Memory B cell (primary cell): ENCODE measurements at places on chromosomes 13 and 19.

DNA sequence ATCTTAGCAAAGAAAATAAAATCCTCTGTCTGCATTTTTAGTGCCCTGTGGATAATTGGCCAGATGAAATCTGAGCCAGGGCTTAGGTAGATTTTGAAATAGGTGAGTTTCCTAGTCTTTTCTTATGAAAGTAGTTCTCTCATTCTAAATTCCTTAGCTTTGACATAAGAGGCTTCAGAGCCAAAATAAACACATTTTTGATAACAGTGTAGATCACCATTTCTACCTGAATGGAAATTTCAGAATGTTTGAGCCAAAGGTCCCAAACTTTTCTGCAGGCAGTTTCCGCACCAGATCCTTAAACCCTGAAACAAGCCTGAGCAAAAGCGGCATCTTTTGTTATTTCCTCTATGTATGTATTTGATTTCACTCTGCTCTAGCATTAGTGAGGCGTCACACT is 551.2 kb downstream of the EFNB2 start:
- H3K4me1 ChIP-seq, result no peaks in the 10 kb centered on the region
- H3K36me3 ChIP-seq, result no peaks in the 10 kb centered on the region
- H3K27ac ChIP-seq, result no peak overlapping the region
- no peak for DNase-seq
- no peak overlapping the region for H3K4me3 ChIP-seq
- no peaks in the 10 kb centered on the region for H3K27me3 ChIP-seq

GRCh38 chr19:17873786-17874757 is 2.3 kb downstream of the SLC5A5 start:
- peaks cover 6% of the 10 kb centered on the region for H3K27me3 ChIP-seq
- H3K36me3 ChIP-seq, result no peaks in the 10 kb centered on the region
- no peak overlapping the region for H3K27ac ChIP-seq
- H3K4me1 ChIP-seq, result peaks cover 18% of the 10 kb centered on the region
- peak; percentile 54 for DNase-seq
- peak overlapping the region; percentile 66 for H3K4me3 ChIP-seq

DNA sequence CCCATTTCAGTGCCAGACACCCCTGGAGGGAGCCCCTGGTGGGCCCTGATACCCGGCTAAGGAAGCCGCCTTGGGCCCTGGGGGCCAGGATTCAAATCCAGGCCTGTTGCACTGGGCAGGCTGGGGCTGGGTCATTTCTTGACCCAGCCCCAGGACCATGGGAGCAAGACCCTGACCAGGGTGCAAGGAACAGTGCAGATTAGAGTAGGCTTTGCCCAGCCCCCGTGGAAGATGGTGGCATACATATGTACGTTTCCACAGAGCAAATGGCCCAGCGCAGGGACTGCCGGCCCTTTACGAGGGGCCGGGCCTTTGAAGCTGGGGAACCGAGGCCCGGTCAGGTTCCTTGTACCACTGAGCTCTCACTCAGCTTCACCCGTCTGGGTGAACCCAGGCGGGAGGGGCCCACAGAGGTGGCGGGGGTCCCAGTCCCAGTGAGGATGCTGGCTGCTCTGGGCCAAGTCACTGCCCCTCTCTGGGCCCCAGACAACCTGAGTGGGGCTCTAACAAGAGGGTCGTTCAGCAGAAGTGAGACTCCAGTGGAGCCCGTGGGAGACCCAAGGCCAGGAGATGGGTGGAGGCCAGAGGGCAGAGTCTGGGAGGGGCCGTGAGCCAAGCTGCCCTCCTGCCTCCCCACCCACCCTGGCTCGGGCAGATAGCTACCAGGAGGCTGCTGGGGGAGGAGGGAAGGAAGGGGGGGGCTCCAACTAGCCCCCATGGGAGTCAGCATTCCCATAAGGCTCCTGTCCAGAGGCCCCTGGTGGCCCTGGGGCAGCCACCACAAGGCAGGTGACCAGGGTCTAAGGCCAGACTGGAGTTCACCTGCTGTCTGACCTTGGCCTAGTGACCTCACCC is 2.7 kb downstream of the MKNK2 start:
- H3K27me3 ChIP-seq, result no peaks in the 10 kb centered on the region
- H3K27ac ChIP-seq, result peak overlapping the region; percentile 98
- H3K4me3 ChIP-seq, result peak overlapping the region; percentile 94
- H3K4me1 ChIP-seq, result peaks cover 36% of the 10 kb centered on the region
- DNase-seq, result no peak
- peaks cover 11% of the 10 kb centered on the region for H3K36me3 ChIP-seq

DNA sequence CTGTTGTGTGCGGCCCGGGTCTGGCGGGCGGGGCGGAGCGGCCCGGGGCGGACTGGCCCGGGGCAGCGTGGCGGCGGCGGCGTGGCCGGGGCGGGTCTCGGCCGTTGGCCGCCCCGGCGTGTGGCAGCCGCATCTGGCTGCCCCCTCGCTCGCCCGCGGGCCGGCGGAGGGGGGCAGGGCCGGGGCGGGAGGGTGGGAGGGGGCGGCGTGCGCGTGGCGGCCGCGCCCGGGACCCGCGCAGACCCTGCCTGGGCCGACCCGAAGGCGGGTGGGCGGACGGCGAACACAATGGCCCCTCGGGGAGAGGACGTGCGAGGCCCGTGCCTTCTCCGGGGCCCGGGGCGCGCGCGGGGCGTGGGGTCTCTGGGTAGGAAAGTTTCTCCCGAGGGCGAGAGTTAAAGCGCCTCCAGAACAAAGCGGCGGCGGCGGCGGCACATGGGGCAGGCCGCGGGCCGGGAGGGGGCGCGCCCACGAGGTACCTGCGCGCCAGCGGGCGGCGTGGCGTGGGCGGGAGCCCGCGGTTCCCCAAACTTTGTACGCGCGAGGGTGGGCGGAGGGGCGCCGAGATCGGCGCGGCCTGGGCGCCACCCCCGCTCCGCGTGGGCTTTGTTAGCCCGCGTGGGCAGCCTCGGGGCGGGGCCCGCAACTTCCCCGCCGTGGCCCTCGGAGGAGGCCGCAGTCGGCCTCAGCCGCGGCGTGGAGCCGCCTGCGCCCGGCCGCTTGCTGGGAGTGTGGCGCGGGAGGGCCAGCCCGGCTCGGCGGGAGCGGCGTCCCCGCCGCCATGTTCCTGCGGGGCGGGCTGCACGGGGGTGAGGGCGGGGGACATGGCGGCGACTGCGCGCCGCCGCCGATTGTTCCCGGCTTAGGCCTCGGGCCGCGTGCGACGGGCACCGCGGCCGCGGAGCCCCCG is 764 bp downstream of the MIR17HG start:
- DNase-seq, result peak; percentile 65
- H3K27me3 ChIP-seq, result no peaks in the 10 kb centered on the region
- no peaks in the 10 kb centered on the region for H3K36me3 ChIP-seq
- peaks cover 9% of the 10 kb centered on the region for H3K4me1 ChIP-seq

DNA sequence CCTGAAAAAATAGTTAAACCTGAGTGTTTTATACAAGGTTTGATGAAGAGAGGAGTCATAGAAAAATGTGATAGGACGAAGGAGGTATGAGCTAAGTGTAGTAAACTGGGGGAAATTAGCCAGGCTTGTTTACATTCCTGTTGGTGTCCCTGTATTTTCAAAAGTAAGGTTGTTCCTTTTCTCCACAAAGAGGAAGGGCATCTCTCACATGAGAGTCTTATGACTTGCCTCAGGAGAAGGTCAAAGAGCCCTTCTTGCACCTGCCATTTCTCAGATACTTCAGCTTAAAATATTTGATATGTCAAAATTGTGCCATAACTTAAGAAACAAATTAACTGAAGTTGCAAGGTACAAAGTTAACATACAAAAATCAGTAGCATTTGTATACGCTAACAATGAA is 3.6 kb upstream of the N4BP2L2 start:
- H3K4me1 ChIP-seq, result peaks cover 14% of the 10 kb centered on the region
- H3K4me3 ChIP-seq, result no peak overlapping the region
- H3K36me3 ChIP-seq, result no peaks in the 10 kb centered on the region
- no peak for DNase-seq

DNA sequence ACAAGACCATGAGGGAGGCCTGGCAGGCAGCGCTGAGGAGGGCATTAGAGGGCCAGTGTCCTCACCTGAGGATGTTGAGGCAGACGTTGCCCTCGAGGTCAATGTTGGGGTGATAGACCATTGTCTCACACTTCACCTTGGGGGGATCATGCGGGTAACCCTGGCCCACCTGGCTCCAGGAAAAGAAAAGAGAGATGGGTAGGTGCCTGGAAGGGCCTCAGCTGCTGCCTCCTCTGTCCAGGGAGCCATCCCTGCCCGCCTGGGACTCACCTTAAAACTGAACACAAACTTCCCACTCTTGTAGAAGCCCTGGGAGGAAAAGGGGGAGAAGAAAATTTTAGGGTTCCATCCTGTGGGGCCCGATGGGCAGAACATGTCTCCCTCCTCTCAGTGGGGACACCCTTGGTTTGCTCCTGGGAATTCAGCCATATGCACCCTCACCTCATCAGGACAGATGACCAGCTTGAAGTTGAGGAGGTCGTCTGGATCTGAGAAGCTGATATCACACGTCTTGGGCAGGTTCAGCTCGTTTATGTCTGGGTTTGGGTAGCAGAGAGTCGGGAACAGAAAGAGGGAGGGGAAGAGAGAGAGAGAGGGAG is 1.7 kb downstream of the UBE2M start:
- peak overlapping the region; percentile 99 for H3K4me3 ChIP-seq
- H3K27ac ChIP-seq, result peak overlapping the region; percentile 99
- H3K27me3 ChIP-seq, result no peaks in the 10 kb centered on the region
- DNase-seq, result no peak
- peaks cover 54% of the 10 kb centered on the region for H3K4me1 ChIP-seq
- H3K36me3 ChIP-seq, result peaks cover 21% of the 10 kb centered on the region

DNA sequence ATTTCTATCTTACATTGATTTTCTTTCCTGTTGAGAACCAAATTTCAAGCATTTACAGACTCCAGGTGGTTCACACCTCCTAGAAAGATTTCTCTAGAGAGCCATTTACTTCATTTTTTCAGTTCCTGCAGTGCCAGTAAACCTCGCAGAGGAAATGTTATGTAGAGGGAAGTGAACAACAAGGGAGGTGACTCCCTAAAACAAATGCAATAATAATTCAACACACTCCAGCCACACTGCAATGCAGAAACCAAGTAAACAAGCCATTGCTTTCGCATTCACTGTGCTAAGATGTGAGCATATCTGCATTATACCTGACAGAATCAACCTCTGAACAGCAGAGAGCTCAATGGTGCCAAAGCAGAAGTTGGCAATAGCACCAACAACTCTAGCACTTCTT is 215.1 kb downstream of the RBM26 start:
- DNase-seq, result no peak
- H3K27ac ChIP-seq, result peak overlapping the region; percentile 60
- peak overlapping the region; percentile 52 for H3K4me3 ChIP-seq

DNA sequence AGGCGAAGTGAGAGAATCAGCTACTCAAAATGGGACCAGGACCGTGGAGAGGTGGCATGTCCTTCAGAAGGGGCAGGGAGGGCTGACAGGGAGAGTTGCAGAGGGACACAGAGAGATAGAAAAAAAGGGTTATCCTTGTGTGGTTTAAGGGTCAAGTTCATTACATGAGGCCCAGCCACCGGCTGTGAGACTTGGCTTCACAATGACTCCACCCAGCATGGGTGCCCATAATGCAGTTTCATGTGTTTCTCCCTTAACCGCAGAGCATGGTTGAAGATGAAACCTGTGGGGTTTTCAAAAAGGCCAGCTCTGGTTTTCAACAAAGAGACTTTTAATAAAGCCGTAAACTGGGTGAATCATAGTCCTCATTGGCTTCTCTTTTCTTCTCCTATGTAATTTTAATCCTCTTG is 164.6 kb downstream of the KLF5 start:
- H3K27me3 ChIP-seq, result no peaks in the 10 kb centered on the region
- H3K36me3 ChIP-seq, result no peaks in the 10 kb centered on the region
- DNase-seq, result no peak
- no peaks in the 10 kb centered on the region for H3K4me1 ChIP-seq
- H3K27ac ChIP-seq, result no peak overlapping the region
- H3K4me3 ChIP-seq, result no peak overlapping the region

GRCh38 chr19:42528354-42529247 is at the start of gene CEACAM1:
TSS of gene CEACAM1 (minus strand) at chr19:42528481. CDS start at chr19:42528374, 107 bp downstream.
- no peaks in the 10 kb centered on the region for H3K36me3 ChIP-seq
- H3K27me3 ChIP-seq, result no peaks in the 10 kb centered on the region
- H3K4me3 ChIP-seq, result peak within 1 kb of the TSS; percentile 87
- no peak for DNase-seq
- H3K4me1 ChIP-seq, result peaks cover 41% of the 10 kb centered on the region
- H3K27ac ChIP-seq, result peak within 1 kb of the TSS; percentile 79

DNA sequence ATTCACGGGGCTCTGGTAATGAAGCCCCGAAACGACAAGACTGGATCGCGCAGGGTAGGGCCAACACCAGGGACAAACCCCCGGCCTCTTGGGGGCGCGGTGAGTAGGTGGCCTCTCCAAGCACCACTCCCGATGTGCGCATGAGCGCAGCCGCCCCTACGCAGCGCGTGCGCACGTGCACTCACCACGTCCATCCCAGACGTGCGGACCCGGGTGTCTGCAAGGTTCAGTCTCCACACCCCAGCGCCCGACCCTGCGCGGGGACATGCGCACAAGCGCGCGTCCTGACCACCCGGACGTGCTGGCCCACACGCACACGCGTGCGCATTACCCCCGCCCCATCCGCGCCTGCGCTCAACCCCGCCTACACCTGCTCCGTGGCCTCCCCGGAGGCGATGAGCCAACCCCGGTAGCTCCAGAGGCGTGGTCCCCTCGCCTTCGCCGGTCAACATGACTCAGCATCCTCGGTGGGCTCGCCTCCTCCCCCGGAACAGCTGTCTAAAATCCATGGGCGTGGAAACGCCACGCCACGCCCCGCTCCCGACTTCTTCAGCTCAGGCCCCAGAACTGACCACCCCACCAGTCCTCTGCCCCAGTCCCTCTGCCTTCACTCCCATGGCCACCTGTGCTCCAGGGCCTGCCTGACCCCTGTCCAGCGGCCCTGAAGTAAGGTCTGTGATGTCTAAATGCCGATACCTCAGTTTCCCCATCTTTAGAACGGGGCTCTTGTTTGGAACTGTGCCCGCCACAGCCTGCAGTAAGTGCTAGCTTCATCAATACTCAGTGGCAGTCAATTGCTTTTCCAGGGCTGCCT is 5.6 kb upstream of the GPI start:
- H3K4me1 ChIP-seq, result peaks cover 19% of the 10 kb centered on the region
- H3K27me3 ChIP-seq, result no peaks in the 10 kb centered on the region
- peaks cover 3% of the 10 kb centered on the region for H3K36me3 ChIP-seq
- peak overlapping the region; percentile 70 for H3K27ac ChIP-seq

DNA sequence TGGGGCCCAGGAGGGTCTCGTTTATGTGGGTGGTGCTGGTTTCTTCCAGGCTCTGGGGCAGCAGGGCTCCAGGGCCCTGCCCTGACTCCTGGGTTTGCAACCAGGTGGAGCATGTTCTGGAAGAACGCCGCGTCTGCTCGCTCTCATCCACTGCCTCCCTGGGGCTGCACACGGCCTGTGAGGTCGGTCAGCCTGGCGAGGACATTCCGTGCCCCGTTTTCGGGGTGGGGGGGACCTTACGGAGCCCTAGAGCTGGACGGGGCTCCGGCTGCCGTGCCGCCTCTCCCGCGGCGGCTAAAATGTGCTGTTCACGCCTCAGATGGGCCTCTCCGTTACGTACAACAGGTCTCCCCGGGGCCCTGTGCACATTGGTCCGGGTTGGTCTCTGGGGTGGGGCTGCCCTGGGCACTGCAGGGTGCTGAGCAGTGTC is 3.3 kb downstream of the GNA11 start:
- no peaks in the 10 kb centered on the region for H3K36me3 ChIP-seq
- peaks cover 22% of the 10 kb centered on the region for H3K4me1 ChIP-seq
- DNase-seq, result no peak

- H3K4me3 ChIP-seq, result no peak overlapping the region
- H3K27ac ChIP-seq, result no peak overlapping the region
- no peak for DNase-seq
- no peaks in the 10 kb centered on the region for H3K27me3 ChIP-seq
- peaks cover 7% of the 10 kb centered on the region for H3K36me3 ChIP-seq
These were observed 13.9 kb downstream of the SGTA start for GRCh38 chr19:2769218-2769617.
